ENCODE measurements at places on chromosomes 11 and 22. TPM values are rescaled to one million over a fixed set of nuclear protein-coding genes. Genes with fewer than 3 reads are reported as not detected.

- peak; percentile 71 for DNase-seq
These were observed 23.3 kb upstream of the TMEM191C start for GRCh38 chr22:21443735-21444421.

DNA sequence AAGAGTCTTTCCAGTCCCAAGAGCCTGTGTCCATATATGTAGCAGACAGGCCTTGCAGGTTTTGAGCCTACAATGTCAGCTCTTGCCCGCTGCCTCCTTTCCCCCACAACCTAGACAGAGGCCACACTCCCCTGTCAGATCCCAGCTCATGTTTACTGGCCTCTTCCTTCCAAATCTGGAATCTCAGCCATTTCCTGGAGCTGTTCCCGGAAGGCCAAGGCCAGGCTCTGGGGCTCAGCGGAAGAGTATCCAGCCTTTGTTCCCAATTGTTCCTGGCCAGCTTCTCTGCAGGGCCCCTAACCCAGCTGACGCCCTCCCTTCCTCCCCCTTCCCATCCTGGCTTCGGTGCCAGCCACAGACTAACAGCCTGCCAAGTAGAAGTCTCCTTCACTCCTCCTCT lies 1.0 kb upstream of the ROBO4 start:
- DNase-seq: no peak

DNA sequence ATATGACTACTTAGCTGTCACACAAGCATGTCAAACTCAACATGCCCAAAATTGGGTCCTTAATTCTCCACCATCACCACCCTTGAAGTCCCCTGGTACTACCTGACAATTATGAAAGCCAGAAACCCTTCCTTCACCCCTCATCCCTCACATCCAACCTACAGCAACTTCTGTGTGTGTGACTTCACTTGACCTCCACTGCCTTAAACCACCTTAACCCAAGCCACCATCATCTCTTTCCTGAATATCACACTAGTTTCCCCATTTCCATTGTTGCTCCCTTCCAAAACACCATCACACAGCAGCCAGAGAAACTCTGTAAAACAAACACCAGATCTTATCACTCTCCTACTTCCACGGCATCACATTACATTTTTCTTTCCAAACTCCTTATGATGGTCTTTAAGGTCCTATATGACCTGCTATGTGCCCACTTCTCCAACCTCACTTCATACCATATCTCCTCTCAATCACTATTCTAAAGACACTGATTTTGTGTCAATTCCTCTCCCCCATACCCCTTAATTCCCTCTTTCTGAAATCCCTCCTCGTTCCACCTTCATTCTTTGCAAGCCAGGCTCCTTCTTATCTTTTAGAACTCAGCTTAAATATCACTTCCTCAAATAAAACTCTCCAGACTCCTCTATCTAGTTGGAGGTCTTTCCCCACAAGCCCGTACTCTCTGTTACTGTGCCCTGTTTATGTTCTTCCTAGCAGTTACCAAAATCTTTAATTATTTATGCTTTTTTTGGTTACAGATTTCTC lies 124.9 kb downstream of the RBFOX2 start:
- no peak for DNase-seq

DNA sequence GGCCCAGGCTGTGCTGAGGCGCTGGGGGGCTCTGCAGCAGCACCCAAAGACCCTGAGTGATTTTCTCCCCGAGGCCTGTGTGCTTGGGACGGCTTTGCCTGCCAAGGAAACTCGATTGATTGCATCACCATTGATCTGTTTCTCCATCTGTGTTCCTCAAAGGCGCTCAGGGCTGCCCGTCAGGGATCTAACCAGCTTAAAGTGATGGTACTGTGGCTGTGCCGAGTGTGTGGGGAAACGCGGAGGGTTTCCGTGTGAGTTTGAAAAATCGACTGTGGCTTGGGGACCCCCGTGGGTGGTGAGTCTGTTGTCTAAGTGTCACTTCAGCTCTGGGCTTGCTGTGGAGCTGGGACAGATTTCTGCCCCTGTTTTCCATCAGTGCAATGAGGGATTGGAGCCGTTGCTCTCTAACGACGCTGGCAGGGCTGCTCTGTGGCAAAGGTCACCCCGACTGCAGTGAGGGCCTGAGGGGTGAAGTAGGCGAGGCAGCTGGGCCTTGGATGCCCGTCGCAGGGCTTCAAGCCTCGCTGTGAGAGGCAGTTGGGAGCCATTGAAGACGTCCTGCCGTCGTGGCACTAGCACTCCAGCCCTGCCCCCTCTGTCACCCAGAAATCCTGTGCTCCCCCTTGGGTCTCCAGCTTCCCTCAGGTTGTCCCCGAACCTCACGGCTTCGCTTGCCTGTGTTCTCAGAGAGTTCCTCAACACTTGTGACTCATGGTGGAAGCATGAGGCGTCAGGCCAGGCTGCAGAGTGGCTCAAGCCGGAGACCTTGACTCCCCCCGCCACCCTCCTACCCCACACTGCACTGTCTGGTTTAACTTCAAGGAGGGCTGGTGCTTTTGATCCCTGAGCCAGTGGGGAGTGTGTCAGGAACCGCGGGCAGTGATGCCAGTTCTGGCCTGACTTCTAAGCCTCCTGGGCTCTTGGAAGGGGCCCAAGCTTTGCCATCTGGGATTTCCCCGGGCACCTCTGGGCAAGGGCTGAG lies 21.8 kb downstream of the CACNA1I start:
- DNase-seq: peak; percentile 85

DNA sequence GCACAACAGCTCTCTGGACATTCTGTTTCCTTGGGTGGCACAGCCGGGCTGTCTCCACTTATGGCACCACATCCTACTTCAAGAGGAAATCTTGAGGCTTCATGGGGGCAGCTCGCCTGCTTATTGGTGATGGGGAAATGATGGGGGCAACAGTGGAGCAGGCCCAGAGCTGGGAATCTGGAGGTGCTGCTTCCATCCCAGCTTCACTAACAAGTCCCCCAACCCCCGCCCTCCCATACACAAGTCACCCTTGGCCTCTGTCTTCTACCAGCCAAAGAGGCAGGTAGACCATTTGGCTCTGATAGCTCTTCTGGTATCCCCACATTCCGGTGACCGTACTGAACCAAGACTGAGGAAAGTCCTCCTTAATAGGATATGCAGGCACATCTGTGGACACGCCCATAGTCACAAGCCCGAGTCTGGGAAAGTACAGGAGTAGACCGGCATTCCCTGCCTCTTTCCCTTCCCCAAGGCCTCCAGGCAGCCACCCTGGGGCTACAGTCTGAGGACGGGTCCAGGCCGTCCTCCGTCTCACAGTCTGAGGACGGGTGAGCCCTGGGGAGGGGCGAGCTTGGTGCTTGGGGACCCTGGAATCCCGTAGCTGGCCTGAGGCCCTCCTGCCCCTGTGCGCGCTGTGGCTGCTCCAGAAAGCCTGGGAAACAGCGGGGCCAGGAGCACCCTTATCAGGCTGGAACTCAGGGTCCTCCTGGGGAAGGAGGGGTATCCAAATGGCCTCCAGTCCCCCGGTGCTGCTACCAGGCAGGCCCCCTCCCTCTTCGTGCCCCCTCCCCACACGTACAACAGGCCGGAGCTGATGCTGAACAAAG lies 145.6 kb downstream of the FEZ1 start:
- DNase-seq: peak; percentile 17

- DNase-seq: peak; percentile 63
These were observed 27.7 kb downstream of the PPIL2 start for GRCh38 chr22:21693333-21693998.

DNA sequence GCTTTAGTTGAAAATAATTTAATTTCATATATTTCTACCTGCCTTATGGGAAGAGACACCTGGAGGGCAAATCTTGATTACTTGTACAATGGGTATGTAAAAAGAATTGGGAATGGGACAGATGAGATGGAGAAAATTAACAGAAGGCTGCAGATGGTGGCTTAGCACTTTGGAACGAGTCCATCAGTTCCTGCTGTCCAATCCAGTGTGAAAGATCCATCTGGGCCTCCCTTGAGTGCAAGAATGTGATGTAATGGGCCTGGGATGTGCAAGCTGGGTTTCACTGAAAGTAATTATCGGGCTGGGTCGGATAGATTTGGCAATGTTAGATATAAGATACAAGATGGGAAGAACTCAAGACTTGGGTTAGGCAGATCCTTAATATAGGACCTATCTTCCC lies 42.0 kb downstream of the CECR2 start:
- no peak for DNase-seq

DNA sequence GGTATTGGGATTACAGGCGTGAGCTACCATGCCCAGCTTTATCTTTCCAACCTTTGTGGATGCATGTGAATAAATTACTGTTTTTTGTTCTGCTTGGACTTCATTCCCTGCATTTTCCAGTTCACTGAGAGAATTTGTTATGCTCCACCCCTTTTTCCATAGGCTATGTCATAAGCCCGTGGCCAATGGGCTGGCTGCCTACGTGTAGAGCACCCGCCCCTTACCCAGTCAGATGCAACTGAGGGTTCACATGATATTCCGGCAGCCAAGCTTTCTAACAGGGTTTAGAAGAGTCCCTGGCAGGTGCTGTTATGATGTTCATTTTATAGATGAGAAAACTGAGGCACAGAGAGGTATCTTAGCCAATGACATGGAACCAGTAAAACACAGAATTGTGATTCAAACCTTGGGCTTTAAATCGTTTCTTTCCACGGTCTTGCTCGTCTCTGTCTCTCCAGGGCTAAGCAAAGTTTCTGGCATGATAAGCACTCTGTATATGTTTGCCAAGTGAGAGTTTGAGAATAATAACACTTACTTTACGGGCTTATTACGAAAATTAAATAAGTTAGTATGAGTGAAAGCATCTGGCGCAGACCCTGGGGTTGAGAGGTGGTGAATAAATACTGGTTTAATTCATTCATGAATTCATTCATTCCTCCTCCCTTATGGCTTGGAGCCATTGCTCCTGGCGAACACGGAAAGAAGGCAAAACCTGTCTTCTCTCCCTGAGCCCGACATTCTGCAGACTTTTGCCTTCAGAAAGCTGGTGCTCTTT lies 42.4 kb upstream of the RASD2 start:
- no peak for DNase-seq

DNA sequence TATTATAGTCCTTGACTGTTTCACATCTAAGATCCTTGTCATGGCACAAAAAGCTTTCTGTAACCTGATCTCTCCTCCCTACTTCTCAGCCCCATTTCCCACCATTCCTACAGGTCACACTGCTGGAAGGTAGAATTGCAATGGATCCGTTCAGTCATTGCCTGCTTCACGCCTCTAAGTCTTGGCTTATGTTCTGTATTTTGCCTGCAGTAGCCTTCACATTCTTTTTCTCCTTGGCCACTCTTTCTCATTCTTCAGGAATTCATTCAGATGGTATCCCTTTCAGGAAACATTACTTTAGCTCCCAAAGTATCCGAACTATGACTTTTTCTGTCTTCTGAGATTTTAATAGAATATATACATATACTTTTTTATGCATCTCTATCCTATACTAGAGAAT lies 731.5 kb downstream of the NTM start:
- no peak for DNase-seq

GRCh38 chr11:124551189-124551588 lies 7.7 kb upstream of the OR8B12 start:
- DNase-seq: no peak

- DNase-seq: no peak
These were observed 8.2 kb upstream of the MICAL3 start for GRCh38 chr22:18032455-18033101.

DNA sequence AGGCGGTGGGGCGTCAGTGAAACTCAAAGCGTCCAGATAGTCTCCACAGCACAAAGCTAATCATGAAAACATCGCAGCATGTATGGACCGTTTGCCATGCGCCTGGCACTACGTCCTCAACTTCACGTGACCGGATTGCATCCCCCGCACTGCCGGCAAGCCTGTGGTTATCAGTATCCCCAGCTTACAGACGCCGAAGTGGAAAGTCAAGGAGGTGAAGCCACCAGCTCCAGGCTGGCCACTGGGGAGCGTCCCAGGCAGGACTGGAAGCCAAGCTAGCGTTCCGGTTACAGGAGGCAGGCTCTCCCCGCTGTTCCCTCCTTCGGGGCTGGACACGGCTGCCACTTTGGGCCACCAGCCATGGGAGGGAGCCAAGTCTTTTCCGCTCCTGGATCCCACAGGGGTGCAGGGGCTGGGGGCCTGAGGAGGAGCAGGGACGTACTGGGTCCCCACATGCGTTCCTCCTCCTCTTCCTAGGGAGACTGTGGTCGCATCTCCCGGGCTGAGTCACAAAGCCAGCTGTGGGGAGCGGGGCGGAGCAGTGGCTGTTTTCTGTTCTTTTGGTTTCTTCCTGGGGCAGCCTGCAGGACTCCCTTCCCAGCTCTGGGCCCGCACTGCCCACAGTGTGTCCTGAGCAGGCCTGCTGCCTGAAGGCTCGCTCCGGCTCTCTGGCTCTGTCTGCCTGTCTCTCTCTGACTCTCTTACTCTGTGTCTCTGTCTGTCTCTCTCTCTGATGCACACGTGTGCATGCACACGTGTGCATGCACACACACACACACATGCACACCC lies 4.3 kb upstream of the OSBPL5 start:
- DNase-seq: peak; percentile 88

DNA sequence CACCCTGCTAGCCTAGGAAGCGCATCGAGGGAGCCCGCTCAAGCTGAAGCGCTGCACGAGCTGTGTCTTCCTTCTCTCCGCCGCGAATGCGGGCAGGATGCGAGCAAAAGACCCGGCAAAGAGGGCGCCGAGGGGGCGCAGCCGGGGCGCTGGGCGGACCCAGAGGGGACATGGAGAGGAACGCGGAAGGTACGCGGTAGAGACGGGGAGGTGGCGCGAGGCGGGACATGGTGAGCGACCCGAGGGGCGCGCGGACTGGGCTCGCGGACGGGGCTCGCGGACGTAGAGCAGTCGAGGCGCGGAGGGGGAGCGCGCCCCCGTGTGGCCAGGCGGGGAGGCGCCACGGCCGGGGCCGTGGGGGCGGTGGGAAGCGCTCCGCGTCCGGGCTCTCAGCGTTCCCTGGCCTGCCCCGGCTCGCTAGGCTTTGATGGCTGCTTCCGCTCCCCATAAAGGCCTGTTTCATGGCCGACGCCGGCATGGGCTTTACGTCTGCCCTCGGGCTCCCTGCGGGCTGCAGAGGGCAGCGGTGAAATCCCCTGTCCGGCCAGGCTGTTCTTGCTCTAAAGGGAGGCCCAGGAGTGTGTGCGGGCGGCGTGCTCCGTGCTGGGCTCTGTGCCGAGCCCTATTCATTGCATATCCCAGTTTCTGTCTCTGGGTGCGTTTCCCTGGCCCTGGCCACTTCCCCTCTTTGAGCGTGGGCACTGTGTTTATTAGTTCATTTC lies 31.2 kb upstream of the TRIM29 start:
- DNase-seq: peak; percentile 92

- no peak for DNase-seq
These were observed 7.6 kb upstream of the GALNT18 start for GRCh38 chr11:11629368-11629767.

Gene OR5T3
- total RNA-seq: not detected

Gene DRD4
- 2.1 TPM for total RNA-seq

Gene LYVE1
- total RNA-seq: 179 TPM

Gene CDC42EP1
- total RNA-seq: 76.3 TPM

Gene TMEM45B
- 0.19 TPM for total RNA-seq

Gene ACTN3
- total RNA-seq: 3.0 TPM

Gene FIBIN
- 80.9 TPM for total RNA-seq

Gene RBM14
- 66.3 TPM for total RNA-seq

All from aorta (tissue), 5 donors.